Gastroesophageal sphincter (tissue), 4 donors: ENCODE measurements at places on chromosomes 5 and 9. TPM values are rescaled to one million over a fixed set of nuclear protein-coding genes. Genes with fewer than 3 reads are reported as not detected.

PCSK5 gene
- total RNA-seq = 20.1 TPM

HTR4 gene
- not detected for total RNA-seq

CDH9 gene
- total RNA-seq = not detected

IRGM gene
- total RNA-seq = not detected

FAM200C gene
- 7.2 TPM for total RNA-seq
